ENCODE measurements at places on chromosomes 16 and 17. TPM values are rescaled to one million over a fixed set of nuclear protein-coding genes. Genes with fewer than 3 reads are reported as not detected.

CORO6 gene
- 12.2 TPM for total RNA-seq

KRT38 gene
- total RNA-seq: not detected

TPSD1 gene
- not detected for total RNA-seq

SLC52A1 gene
- 0.05 TPM for total RNA-seq

HOXB7 gene
- total RNA-seq: 24.7 TPM

SLC2A4 gene
- not detected for total RNA-seq

CA5A gene
- total RNA-seq: not detected

GDPD3 gene
- 1.8 TPM for total RNA-seq

SYT17 gene
- 0.55 TPM for total RNA-seq

DNA sequence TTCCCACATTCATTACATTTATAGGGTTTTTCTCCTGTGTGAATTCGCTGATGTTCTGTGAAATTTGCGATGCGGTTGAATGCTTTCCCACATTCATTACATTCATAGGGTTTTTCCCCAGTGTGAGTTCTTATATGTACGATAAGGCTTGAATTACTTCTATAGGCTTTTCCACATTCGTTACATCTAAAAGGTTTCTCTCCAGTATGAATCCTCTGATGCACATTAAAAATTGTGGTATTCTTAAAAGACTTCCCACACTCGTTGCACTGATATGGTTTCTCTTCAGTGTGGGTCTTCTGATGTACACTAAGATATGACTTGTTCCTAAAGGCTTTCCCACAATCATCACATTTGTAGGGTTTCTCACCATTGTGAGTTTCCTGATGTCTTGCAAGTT is 30.4 kb downstream of the ZNF624 start:
- DNase-seq: no peak

GRCh38 chr17:65047941-65048340 is 8.6 kb downstream of the GNA13 start:
- no peak for DNase-seq

DNA sequence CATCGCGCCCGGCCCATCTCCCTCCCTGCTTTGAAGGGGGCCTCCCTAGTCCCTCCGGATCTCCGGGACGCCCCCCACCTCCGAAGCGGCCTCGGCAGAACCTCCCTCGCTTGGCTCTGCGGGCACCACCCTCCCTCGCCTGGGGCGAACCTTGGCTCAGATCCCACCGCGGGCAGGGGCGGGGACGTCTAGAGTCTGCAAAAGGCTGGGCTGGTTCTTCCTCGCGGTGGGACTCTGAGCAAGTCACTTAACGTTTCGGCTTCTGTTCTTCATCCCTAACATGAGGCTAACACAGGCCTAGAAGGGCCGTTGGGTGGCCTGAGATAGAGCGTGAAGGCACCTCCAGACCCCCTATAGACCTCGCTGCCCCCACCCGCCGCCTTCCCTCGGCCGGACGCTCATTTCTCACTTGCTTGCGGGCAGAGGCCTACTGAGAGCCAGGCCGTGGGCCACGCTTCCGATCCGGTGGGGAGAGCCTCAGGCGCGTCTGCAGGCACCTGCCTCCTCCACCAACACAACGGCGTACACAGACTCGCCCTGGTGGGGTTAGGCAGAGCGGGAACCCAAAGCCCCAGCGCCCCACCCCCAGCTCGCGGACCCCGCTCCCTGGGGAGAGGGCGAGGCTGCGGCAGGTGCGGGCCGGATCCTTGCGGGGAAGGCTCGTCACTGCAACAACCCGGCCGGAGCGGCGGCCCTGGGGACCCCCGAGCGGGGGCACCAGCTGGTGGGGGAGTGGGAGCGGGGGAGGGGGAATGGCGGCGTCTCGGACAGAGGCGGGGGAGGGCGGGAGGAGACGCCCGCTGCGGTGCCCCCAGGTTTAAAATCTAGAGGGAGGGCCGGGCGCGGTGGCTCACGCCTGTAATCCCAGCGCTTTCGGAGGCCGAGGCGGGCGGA is 5.4 kb downstream of the MYO1C start:
- no peak for DNase-seq

DNA sequence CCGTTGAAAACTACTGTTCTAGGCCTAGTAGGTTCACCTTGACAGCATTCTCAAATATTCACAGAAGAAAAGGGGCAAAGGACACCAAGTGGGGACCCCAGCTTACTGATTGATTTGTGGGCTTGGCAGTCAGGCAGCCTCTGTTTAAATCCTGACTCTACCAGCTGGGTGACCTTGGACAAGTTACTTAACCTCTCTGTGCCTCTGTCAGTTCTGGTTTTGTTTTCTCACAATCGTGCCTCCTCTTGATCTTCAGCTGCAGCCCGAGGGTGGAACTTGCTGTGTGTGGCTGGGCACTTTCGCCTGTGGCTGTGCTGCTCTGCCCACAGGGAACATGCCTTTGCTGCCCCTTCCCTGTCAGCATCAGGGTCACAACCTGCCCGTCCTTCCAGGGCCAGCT is 17.8 kb downstream of the RAP1GAP2 start:
- no peak for DNase-seq

- no peak for DNase-seq
These were observed 97.2 kb downstream of the CEP112 start for GRCh38 chr17:66094727-66095126.

DNA sequence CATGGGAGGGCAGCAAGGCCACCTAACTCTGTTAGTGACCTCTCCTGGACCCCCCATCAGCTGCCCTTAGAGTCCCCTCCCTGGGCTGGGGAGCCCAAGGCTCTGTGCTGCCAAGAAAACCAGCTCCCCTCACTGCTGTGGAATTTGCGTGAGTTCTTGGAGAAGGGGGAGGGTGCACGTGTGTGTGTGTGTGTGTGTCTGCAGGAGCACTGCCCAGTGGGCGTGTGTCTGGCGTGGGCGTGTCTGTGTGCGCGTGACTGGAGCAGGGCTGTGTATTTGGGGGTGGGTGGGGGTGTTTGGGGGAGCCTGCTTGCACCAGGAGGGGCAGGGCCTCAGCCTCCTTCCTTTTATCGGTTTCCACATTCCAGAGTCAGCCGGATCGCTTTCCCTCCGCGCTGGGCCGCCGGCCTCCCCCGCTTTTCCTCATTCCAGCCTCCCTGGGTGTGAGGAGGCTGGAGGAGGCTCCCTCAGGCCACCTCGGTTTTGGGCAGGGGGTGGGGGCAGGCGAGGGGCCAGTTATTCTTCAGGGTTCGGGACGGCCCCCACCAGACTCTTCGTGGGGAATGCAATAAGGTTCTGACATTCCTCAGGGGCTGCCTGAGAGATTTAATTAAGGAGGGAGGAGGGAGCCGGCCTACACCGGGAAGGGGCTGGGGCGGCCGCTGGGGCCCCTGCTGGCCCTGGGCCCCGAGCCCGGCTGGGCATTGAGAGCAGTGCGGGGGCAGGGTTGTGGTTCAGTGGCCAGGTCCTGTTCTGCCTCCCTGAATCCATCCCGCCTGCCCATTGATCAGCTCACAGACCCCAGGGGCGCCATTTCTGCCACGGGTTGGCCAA is 2.5 kb downstream of the VASN start:
- peak; percentile 80 for DNase-seq

GRCh38 chr17:57561072-57561861 is 183.8 kb downstream of the CCDC182 start:
- DNase-seq: no peak

GRCh38 chr16:3065069-3065741 is at the start of gene IL32:
TSS of gene IL32 (plus strand) at chr16:3065640. CDS start at chr16:3065812, 172 bp downstream.
- DNase-seq: peak; percentile 90

- DNase-seq: peak; percentile 35
These were observed at the start of gene LIMD2 for GRCh38 chr17:63699638-63700527. TSS of gene LIMD2 (minus strand) at chr17:63700125. CDS start at chr17:63699298, 827 bp downstream.

DNA sequence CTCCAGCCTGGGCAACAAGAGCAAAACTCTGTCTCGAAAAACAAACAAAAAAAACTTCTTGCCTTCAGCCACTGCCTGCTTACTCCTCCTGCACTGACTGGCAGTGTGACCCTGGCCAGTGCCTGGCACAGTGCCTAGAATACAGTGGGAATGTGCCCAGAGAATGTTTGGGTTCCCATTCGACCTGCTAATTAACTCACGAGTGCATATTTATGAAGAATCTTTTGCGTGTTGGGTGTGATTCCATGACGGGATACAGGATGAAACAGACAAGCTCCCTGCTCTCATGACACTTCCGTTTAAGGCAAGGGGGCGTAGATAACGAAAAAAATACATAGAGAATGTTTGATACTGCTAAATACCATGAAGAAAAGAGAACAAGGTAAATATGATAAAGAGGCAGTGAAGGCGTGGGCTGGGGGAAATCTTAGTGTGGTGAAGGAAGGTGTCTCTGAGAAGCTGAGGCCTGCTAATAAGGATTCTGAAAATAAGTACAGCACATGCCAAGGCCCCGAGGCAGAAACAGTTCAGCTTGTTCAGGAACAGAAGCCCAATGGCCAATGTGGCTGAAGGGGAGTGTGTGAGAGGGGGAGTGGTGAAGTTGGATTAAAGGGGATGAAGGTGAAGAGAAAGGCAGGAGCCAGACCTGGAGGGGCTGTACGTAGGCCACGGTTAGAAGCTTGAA is 4.3 kb downstream of the ABI3 start:
- DNase-seq: no peak

- no peak for DNase-seq
These were observed 49.2 kb downstream of the METRNL start for GRCh38 chr17:83128306-83129240.

DNA sequence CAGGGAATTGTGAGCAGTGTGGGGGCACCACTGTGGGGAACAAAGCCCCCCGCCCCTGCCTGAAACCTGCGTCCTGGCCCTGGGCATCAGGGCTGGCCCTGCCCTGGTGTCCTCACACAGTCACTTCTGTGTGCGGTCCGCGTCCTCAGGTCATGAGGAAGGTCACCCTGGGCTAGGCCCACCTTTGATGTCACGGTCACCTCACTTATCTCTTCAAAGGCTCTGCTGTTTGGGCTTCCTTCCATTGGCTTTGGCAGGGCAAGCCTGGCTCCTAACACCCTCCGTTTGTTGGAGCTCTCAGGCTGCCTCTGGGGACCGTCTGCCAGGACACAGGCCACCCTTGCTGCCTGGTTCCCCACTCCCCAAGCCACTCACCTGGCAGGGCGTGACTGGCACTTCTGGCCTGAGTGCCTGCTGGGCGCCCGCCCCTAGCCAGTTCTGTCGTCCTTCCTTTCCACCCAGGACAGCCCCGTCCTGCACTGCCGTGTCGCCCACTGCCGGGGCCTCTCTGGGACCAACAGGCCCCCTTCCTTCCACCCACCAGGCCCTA is 8.8 kb downstream of the CENPX start:
- DNase-seq: no peak

DNA sequence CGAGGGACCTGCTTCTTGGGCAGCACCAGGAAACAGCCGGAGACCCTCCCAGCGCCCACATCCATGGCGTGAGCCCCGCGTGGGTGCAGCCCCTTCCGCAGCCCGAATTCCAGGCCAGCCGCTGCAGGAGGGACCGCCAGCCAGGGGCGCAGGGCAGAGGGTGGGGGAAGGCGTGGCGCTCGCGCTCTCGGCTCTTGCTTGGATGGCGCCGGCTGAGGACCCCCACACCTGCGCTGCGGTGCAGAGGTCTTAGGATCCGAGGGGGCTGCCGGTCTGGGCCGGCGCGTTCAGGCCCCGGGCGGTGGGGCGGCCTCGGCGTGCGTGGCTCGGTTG is 28.8 kb downstream of the ACTG1 start:
- no peak for DNase-seq

DNA sequence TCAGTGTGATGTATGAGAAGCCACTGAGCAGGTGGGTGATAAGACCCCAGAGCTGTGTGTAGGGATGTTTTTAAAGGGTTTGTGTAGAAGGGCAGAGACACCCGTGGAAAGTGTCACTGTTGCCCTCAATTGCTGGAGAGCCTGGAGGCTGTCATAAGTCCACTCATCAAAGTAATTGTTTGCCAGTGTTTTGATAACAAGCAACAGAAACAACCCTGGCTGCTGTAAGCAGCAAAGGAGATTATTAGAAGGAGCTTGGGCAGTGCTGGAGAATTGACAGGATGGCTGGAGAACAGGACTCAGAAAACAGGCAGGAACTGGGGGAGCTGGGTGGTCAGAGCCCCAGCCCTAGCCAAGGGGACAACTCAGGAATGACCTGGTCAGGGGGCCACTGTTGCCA is 119.6 kb downstream of the CCDC182 start:
- DNase-seq: no peak

- no peak for DNase-seq
These were observed 15.7 kb upstream of the MRC2 start for GRCh38 chr17:62611728-62612127.

GRCh38 chr16:31522071-31522470 is 5.6 kb upstream of the AHSP start:
- no peak for DNase-seq

DNA sequence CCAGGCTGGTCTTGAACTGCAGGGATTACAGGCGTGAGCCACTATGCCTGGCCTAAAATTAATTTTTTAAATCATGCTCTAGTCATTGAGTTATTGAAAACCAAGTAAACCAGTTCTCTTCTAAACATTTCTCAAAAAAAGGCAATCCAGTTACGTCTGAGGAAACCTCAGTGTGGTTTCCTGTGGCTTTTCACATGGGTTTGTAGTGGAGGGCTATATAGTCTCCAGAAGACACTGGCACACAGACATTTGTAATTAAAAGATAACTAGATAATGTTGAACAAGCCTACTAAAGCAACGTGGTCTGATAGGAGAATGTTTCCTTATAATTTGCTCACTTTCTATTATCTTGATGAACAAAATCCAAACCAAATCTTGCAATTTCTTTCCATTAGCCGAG is 5.2 kb upstream of the TOB1 start:
- DNase-seq: no peak

GRCh38 chr17:37206299-37206698 is 169.5 kb upstream of the C17orf78 start:
- DNase-seq: no peak

GRCh38 chr17:3669548-3669947 is 936 bp downstream of the EMC6 start:
- no peak for DNase-seq

- no peak for DNase-seq
These were observed 7.3 kb downstream of the PCTP start for GRCh38 chr17:55758171-55758570.

DNA sequence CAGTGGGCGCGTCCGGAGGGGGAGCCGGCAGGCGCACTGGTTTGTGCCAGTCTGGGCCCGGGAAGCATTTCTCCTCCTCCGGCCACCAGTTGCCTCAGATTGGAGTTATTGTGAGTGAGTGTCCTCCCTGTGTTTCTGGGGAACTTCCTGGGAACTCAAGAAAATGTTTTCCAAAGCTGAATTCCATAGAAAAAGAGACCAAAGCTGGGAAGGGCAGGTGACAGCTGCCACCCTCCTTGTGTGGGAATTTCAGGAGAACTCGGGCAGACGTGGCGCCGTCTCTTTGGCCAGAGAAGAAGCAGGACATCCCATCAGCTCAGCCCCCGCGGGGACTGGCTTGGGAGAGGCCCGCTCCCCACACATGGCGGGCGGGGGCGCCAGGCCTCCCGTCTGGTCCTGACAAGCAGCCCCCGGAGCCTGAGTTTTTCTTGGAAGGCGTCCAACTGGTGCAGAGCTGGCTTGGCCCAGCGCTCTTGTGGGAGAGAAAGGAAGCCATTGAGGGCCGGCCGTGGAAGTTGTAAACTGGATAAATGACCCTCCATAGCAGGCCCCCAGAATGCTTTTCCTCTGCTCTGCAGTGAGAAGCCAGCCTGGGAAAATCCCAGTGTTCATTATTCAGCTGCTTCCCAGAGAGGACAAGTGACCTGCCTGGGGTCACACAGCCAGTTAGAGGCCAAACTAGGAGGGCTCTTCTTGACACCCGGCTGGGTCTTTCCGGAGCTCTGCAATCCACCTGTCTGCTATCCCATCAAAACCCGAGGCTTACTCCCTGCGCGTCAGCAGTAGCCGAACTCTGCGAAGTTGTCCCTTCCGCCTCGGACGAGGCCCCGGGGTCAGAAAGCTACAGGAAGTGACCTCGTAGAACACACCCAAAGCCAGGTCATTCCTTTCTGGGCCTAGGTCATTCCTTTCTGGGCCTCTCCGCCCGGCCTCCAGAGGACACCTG is 39.2 kb upstream of the GSE1 start:
- DNase-seq: no peak
